Natural killer cell (primary cell): ENCODE measurements at places on chromosomes 6 and 20.
A peak's percentile ranks its signal among the peaks of the same experiment; 100 is the strongest.

DNA sequence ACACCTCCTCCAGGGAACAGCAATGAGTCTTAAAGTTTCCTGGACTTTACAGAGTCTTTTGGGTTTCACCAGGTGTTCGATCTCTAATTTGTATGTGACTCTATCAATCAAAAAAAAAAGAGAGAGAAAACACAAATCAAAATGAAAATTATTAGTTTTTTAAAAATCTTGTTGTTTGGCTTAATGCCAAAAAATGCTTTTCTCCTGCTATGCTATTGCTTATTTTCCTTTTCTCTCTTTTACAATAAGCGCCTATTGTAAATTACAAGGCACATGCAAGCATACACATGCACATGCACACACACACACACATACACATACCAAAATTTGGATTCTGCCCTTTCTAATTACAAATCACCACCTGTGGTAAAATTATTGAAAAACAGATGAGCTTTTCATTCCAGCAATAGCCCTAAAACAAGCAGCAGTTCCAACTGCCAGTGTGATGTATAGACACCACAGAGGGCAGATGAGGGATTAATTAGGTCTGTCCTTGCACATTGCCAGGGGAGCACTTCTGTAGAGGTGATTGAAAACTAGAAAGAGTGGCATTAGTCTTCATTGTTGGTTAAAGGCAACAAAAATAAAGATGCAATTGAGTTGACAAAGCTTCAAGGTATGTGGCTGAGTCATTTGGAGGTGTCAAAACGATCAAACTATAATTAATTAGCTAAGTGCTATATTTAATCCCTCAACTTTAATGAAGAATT lies 631.7 kb downstream of the TFAP2B start:
- H3K27me3 ChIP-seq: no peaks in the 10 kb centered on the region
- no peak for DNase-seq
- H3K36me3 ChIP-seq: no peaks in the 10 kb centered on the region
- no peak overlapping the region for H3K4me3 ChIP-seq

DNA sequence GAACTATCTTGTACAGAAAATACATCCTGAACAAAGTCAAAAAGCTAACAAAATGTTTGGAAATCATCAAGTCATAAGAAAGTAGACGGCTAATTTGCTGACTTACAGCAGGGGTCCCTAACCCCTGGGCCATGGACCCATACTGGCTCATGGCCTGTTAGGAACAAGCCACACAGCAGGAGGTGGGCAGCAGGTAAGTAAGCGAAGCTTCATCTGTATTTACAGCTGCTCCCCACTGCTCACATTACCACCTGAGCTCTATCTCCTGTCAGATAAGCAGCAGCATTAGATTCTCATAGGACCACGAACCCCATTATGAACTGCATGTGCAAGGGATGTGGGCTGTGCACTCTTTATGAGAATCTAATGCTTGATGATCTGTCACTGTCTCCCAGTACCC lies 115.5 kb downstream of the CDK19 start:
- H3K4me1 ChIP-seq: no peaks in the 10 kb centered on the region
- no peak overlapping the region for H3K27ac ChIP-seq
- no peak for DNase-seq
- no peak overlapping the region for H3K4me3 ChIP-seq
- H3K36me3 ChIP-seq: no peaks in the 10 kb centered on the region

GRCh38 chr6:163408352-163408991 lies 6.0 kb upstream of the QKI start:
- no peaks in the 10 kb centered on the region for H3K36me3 ChIP-seq
- peaks cover 11% of the 10 kb centered on the region for H3K4me1 ChIP-seq
- no peaks in the 10 kb centered on the region for H3K27me3 ChIP-seq
- DNase-seq: no peak
- H3K27ac ChIP-seq: no peak overlapping the region

DNA sequence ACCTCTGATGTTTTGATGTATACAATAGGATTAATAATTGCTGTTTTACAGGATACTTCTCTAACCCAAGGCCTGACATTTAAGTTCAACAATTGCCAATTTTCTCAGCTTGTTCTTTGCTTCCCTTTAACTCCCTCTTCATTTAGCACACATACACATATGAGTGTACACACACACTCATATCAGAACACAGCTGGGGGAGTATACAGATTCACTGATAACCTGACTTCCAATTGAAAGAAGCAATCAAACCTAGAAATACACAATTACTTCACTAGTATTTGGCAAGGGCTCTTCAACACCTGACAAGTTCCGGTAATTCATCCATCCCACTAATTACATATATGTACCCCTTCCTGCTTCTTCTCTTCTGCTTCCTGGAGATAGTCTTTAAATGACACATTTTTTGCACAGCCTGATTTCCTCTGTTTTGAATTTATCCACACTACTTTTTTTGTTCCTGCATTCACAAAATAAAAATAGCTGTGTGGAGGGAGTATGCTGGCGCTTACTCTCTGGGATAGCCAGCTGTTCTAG lies 11.2 kb downstream of the UST start:
- peak overlapping the region; percentile 90 for H3K27ac ChIP-seq
- H3K27me3 ChIP-seq: no peaks in the 10 kb centered on the region
- no peaks in the 10 kb centered on the region for H3K36me3 ChIP-seq
- peaks cover 42% of the 10 kb centered on the region for H3K4me1 ChIP-seq

- DNase-seq: no peak
- H3K36me3 ChIP-seq: peaks cover 2% of the 10 kb centered on the region
- H3K4me3 ChIP-seq: no peak overlapping the region
Measured at GRCh38 chr6:129628101-129628815, 81.7 kb downstream of the ARHGAP18 start.

DNA sequence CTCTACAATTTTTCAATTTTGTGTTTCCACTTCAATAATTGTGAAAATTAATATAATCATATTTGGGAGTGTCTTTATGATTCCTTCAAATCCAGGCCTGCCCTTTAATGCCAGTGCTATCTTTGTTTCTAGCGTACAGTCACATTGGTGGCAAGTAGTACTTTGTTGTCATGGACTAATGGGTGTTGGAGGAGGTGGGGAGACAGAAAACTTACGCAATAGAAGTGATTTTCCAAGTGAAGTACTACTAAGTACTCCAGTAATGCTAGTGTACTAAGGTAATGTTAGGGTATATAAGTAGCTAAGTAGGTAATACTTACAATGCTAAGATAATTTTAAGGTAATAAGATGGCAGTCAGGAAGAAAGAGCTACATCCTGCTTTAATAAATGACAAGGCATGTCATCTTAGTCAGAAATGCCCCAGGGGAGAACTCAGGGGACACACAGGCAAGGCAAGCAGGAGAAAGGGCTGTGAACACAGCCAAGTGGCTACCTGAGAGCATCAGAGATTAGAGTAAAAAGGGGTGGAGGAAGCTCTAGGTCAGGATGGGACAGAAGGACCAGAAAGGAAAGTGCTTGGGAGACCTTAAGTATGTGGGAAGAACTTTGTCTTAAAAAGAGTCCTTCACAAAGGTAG lies 217.2 kb upstream of the PRDM1 start:
- H3K36me3 ChIP-seq: no peaks in the 10 kb centered on the region
- DNase-seq: no peak
- H3K4me3 ChIP-seq: no peak overlapping the region
- no peaks in the 10 kb centered on the region for H3K27me3 ChIP-seq
- no peaks in the 10 kb centered on the region for H3K4me1 ChIP-seq

DNA sequence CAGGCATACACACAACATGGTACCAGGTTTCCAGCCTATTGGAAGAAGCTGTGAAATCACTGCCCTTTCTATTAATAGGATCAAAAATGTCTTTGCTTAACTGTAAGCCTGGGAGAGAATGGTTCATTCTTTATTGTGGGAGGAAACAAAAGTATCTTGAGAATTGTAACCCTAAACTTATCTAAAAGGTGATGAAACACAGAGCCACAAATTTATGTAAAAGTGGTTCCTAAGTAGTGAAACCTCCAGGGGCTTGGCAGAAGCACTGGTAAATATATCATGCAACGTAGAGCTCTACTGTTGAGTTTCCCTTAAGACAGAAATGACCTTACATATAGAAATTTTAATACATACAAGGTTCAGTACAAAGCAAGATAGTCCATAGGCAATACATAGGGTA lies 17.2 kb upstream of the NOX3 start:
- H3K4me1 ChIP-seq: peaks cover 10% of the 10 kb centered on the region
- no peaks in the 10 kb centered on the region for H3K27me3 ChIP-seq
- no peak overlapping the region for H3K27ac ChIP-seq
- no peak overlapping the region for H3K4me3 ChIP-seq
- no peaks in the 10 kb centered on the region for H3K36me3 ChIP-seq
